ENCODE measurements at places on chromosomes 3 and 15.

DNA sequence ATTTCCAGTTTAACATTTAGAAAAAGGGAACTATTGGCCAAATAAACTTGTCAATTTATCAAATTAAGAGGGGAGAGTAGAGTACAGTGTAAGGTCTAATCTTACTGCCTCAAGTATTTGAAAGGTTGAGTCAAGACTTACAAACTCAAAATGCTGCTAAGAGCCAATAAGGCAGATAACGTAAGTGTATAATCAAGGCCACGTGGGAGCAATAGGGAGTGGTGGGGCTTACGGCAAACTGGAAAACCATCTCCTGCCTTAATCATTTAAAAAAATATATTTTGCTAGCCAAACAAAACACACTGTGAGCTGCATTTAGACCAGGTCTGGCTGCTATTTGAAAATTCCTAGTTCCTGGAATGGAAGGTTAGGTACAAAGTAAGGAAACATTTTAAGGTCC, 107.3 kb upstream of the FRMD4B start:
- DNase-seq = no peak

DNA sequence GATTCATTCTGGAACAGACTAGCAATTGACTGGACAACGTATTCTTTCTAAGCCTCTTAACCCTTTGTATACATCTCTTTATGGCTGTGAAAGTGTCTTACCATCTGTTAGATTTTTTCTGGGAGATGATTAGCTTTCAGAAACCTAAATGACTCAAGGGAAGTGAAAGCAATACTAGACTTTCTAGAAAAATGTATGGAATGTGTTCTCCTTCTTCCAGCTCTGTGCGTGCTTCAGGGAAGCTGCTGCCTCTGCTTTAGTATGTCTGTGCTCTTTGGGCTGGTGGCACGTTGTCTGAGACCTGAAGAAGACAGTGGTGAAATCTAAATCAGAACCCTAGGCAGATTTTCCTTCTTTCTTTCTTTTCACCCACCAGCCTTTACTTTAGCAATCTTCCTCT, 89.5 kb downstream of the ITPR1 start:
- no peak for DNase-seq

DNA sequence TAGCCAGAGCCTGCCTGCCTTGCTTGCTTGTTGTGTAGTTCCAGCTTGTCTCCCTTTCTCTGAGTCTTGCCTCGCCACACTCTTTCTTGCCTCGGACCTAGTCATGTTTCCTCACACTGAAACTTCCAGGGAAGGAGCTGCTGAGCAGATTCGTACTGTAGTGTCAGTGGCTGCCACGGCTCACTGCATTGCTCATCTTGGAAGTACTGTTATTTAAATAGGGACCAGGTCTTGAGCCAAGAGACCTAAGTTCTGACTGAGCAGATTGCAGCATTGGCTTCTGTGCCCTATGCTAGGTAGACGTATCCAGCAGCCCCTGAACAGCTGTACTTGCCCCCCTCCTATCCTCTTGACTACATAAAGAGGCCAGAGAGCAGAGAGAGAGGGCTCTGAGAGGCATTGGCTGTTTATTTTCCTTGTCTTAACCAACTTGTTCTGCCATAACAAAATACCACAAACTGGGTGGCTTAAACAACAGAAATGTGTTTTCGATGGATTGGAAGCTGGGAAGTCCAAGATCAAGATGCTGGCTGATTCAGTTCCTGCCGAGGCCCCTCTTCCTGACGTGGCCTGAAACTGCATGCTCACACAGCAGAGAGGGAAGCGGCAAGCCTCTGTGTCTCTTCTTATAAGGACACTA, 5.8 kb upstream of the RARRES1 start:
- DNase-seq = no peak

GRCh38 chr3:44340058-44340395, 1.5 kb downstream of the TCAIM start:
- no peak for DNase-seq

DNA sequence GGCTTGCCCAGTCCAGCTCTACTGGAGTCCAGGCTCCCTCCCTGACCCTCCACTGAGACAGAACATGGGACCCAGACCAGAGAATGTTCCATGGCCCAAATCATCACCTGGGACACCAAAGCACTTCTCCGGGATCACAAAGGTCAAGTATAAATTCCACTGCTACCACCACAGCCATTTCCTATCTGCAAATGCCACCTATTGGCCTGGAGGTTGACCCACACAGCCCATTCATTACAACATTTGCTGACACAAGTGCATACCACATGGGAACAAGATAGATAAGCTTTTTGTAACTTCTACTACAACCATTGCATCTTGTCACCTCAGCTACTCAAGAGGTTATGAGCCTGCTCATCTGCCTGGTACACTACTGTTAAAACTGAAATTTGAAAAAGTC, 126.8 kb upstream of the NECTIN3 start:
- no peak for DNase-seq

GRCh38 chr15:85631018-85631417, 163.7 kb downstream of the KLHL25 start:
- no peak for DNase-seq

DNA sequence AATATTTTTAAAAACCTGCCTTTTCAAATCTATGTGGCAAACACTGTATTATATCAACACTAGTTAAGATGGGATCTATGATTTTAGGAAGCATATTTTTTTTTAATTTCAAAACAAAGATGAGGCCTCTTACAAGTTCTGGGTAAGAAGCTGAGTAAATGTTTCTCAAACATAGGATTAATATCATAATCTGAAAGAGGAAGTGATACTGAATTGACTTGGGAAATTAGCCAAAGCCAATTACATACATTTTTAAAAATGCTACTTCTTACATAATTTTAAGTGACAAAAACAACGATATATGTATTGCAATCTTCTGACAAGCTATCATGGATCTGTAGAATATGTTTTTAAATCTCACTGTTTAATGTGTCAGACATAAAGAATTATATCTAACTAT, 135.1 kb upstream of the UBP1 start:
- DNase-seq = no peak

DNA sequence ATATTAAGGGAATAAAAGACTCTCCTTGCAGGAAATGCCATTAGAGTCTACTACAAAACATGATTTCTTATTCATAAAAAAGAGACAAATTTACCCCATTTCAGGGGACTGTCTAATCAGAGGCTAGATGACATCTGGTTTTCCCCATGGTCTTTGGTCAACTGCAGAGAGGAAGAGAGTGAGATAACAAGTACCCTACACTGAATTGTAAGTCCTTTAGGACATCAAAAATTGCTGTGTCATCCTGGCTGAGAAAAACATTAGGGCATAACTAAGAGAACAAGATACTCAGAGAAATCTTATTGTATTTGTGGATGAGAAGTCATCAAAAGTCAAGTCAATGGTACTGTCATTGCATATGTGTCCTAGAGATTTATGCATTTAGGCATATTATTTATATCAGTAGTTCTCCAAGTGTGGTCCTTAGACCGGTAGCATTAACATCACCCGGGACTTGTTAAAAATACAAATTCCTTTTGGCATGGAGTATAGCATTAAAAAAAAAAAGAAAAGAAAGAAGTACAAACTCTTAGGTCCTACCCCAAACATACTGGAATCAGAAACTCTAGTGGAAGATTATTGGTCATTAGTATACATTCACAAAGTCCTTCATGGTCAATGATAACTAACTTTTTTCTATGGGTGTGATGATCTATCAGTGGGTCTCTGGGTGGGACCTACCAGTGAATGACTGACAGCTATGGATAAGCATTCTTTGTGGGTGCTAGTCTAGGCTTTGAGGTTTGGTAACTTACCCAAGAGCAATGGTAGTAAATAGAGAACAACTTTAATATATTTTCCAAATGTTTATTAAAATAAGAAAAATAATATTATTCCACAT, 29.0 kb upstream of the TBC1D5 start:
- no peak for DNase-seq

DNA sequence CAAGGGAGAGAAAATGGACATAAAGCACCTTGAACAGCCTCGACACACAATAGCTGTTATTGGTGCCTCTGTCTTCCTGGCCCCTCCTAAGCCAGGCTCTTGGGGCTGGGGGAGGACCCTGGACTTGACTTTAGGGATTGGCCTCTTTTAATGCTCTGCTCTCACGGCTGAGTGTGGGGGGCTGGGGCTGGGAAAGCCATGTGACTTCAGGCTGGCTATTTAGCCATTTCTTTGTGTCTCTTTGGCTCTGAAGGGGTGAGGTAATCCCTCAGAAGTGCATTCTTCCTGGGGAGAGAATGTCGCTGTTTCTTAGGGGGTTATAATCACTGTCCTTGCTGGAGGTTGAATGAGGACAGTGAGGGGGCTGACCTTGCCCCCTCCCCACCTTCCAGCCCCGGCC, 26.2 kb downstream of the MAGEF1 start:
- DNase-seq = no peak

GRCh38 chr15:92651877-92652575, 3.5 kb downstream of the FAM174B start:
- DNase-seq = no peak

- DNase-seq = no peak
Observed at GRCh38 chr3:67558426-67558825, 96.0 kb downstream of the SUCLG2 start.

DNA sequence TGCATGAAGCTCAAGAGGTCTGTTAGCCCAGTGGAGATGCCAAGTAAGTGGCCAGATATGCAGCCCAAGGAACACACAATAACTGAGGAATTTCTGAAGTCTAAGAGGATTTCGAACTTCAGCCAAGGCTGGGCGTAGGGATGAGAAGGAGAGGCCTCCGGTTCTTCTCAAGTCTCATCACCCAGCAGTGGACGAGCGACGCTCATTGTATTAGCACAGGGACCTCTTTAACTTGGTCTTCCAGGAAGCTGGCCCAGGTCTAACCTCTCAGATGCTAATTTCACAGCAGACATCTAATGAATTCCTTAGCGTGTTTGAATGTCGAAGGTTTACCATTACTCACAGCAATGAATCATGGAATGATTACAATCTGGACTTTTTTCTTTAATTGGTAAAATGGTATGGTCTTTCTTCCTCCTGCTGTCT, 85.0 kb downstream of the HES1 start:
- DNase-seq = no peak

DNA sequence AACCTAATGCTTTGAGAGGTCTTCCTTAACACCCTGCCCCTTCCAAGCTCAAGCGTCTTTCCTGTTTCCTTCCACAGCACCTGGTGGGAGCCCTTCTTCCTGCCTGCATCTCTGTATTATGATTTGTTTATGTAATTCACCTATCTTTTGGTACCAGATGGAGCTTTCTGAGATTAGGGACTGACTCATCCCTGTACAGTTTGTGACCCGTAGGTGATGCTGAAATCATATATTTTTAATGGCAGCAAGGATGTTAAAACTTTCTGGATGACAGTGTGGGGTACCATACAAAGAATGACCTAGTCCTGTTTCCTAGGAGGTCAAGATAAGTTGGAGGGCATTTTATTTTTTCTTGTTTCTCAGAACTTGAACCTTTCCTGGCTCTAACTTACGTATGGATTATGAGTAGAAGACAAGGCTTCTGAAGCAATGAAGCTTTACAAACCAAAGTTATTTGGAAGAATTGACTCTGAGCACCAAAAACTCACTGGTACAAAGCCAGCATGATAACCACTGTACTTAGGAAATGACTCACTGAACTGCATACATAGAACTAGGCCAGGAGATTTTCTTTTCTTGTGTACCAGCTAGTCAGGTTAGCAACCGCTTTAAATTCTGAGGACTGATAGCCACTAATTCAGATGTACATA, 46.6 kb downstream of the HHLA2 start:
- no peak for DNase-seq

- no peak for DNase-seq
Observed at GRCh38 chr3:33067484-33067883, 29.5 kb downstream of the GLB1 start.

- peak; percentile 91 for DNase-seq
Observed at GRCh38 chr15:98946301-98947255, 61.0 kb downstream of the PGPEP1L start.

- no peak for DNase-seq
Observed at GRCh38 chr3:52311576-52312119, 4.5 kb upstream of the DNAH1 start.

GRCh38 chr3:14283813-14284438, 105.3 kb downstream of the LSM3 start:
- DNase-seq = no peak

- no peak for DNase-seq
Observed at GRCh38 chr15:51496246-51496645, 126.3 kb downstream of the DMXL2 start.

- no peak for DNase-seq
Observed at GRCh38 chr15:55277116-55277564, 12.5 kb downstream of the RAB27A start.

DNA sequence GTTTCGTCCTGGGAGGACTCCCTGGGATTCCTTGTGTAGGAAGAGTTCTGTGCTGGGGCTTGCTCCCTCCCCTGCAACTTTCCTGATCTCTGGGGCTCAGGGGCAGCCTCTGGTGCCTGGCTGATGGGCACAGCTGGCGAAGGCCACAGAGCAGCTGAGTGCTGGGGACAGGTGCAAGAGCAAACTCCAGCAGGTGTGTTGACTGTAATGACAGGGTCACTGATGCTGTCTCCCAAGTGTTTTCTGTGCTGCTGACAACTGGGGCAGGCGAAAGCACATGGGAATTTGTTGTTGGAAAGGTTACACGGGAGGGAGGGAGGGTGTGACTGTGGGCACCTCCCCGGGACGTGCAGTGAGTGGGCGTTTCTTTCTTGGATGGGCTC, 21.6 kb downstream of the CPN2 start:
- DNase-seq = no peak

GRCh38 chr3:21330293-21330692, 420.7 kb downstream of the ZNF385D start:
- no peak for DNase-seq

DNA sequence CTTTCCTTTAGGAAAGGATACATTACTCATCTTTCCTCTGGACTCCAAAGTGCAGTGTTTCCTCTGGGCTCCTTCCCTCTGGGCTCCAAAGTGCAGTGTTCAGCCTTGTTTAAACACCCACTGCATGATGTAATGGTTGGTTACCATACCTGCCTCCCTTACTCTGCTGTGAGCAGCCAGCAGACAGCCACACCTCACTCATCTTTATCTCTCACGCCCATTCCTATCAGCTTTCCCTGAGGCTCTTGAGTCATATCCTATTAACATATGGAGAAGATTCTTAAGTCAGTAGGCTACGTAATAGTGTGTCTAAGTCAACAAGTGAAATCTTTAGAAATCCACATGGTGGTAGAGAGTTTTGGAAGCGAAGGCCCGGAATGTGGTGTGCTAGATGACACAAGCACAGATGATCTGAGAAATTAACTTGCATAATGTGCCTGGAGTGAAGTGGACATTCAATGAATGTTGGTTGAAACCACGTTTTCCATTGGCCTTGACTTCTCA, 97.2 kb upstream of the CTNNB1 start:
- DNase-seq = no peak

GRCh38 chr3:69665026-69665737, 74.1 kb upstream of the MITF start:
- DNase-seq = no peak

DNA sequence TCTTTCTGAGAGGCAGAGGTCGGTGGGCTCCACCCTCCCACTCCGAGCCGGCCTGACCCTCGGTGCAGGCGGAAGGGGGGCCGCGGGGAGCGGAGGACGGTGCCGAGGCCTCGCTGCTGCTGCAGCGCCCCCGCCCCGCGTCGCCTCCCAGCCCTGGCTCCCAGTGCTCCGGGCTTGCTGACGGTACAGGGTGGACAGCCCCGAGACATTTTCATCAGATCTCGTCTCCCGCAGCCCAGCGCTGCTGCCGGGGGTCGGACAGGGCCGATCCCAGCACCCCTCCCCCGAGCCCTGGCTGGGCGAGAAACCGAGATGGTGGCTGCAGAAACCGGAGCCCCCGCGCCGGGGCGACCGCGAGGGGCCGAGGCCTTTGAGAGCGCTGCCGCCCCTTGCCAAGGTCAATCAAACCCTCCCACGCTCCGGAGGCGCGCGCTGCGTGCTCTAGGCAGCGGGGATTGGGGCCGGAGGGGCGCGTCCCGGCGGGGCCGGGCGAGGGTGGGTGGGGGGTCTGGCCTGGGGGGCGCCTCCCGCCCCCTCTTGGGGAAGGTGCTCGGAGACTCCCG, 42.5 kb downstream of the EPHB3 start:
- DNase-seq = no peak
